ENCODE measurements at places on chromosomes 3 and 15. TPM values are rescaled to one million over a fixed set of nuclear protein-coding genes. Genes with fewer than 3 reads are reported as not detected.

TUSC2 gene
- 23.5 TPM for total RNA-seq

DNA sequence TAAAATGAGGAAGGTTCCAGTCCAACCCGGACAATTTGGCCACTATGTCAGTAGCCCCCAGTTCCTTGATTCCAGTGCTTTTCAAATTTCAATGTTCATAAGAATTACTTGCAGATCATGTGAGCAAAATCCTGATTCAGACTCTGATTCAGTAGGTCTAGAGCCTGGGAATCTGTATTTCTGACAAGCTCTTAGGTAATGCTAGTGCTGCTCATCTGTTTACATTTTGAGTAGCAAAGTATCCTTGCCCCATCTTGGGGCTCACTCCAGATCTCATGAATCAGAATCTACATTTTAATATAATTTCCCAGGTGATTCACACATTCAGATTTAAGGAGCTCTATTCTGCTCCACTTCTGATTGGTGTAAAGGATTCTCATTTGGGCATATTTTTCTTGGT lies 142.0 kb downstream of the NAALADL2 start:
- DNase-seq, result no peak
- H3K4me3 ChIP-seq, result no peak overlapping the region
- no peaks in the 10 kb centered on the region for H3K36me3 ChIP-seq
- H3K27ac ChIP-seq, result no peak overlapping the region
- H3K27me3 ChIP-seq, result no peaks in the 10 kb centered on the region
- no peaks in the 10 kb centered on the region for H3K4me1 ChIP-seq

DNA sequence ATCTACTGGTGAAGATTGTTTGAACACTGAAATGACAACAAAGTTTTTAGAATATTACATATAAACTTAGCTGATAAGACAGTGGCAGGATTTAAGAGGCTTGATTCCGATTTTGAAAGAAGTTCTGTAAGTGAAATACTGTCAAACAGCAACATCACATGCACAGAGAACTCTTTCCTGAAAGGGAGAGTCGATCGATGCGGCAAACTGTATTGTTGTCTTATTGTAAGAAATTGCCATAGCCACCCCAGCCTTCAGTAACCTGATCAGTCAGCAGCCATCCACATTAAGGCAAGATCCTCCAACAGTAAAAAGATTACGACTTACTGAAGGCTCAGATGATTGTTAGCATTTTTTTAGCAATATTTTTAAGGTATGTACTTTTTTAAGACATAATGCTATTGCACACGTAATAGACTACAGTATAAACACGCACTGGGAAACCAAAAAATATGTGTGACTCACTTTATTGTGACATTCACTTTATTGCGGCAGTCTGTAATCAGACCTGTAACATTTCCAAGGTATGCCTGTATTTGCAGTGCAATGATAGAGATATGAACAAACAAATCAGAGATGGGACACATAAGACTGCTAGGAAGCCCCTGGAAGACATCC lies 225.6 kb upstream of the UBE2E1 start:
- H3K4me1 ChIP-seq, result no peaks in the 10 kb centered on the region
- H3K4me3 ChIP-seq, result no peak overlapping the region
- H3K27me3 ChIP-seq, result no peaks in the 10 kb centered on the region
- H3K27ac ChIP-seq, result no peak overlapping the region

CLDN16 gene
- 0.38 TPM for total RNA-seq

- no peaks in the 10 kb centered on the region for H3K36me3 ChIP-seq
- no peak overlapping the region for H3K4me3 ChIP-seq
- no peaks in the 10 kb centered on the region for H3K27me3 ChIP-seq
- DNase-seq, result no peak
These were observed 71.6 kb downstream of the MEIS2 start for GRCh38 chr15:37028625-37029296.

DNA sequence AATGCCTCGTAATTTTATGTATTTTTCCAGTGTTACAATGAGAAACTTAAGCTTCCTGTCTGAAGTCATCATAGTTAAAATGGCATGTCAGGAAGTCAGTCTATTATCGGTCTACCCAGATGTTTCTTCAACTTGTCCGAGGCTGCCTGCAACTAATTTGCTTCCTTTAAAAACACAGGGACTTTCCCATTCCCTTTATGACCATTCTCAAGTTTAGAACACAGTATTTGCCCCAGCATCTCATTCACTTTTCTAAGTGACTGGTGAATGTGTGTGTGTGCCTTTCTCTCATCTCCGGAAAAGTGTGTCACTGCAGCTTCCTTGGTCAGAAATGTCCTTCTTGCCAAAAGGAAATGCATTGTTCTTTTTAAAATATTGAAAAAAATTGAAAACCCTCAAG lies 466.6 kb downstream of the RAP2B start:
- DNase-seq, result no peak
- no peak overlapping the region for H3K4me3 ChIP-seq
- no peaks in the 10 kb centered on the region for H3K27me3 ChIP-seq
- no peaks in the 10 kb centered on the region for H3K36me3 ChIP-seq
- H3K27ac ChIP-seq, result no peak overlapping the region

DNA sequence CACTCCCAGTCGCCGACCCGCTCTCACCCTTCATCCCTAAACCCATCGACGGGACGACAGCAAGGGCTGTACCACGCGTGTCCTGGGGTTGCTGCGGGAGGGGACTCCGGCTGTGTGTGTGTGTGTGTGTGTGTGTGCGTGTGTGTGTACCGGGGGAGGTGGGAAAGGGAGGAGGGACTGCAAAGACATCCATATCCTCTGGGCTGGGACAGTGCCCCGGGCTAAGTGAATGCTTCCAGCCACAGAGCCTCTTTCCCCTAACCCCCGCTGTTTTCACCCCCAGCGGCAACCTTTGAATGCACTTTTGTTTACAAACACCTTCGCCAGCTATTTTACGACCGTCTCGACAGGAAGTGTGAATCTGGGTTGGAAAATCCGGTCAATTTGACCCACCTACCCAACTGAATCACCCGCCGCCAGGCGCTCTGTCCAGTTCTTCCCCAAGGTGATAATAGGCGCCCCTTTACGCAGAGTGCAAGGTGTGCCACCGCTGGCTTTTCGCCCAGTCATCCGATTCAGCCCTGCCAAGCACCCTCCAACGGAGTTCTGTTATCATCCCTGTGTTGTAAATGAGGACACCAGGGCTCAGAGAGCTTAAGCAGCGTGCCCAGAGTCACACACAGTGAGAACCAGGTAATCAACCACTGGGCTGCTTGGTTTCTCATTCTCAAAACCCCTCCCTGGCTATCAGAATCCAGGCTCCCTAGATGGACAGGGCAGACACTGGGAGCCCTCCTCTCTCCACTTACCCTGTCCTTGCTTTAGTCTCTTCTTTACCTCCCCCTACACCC lies 739 bp upstream of the AMOTL2 start:
- H3K27ac ChIP-seq, result peak overlapping the region; percentile 100
- peaks cover 19% of the 10 kb centered on the region for H3K4me1 ChIP-seq
- DNase-seq, result peak; percentile 96
- peak overlapping the region; percentile 88 for H3K4me3 ChIP-seq

GRCh38 chr3:69751074-69751476 lies 11.8 kb downstream of the MITF start:
- DNase-seq, result no peak
- no peaks in the 10 kb centered on the region for H3K27me3 ChIP-seq
- H3K36me3 ChIP-seq, result no peaks in the 10 kb centered on the region
- H3K27ac ChIP-seq, result no peak overlapping the region

DNA sequence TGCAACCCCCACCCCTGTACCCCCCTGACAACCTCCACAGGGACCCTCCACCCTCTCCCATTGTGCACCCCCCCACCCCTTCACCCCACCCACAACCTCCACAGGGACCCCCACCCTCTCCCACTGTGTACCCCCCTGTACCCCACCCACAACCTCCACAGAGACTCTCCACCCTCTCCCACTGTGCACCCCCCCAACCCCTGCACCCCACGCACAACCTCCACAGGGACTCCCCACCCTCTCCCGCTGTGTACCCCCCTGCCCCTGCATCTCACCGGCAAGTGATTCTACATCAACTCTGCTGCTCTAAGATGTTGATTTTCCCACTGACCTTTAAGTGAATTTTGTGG lies 51.5 kb upstream of the RPL32 start:
- H3K4me3 ChIP-seq, result no peak overlapping the region
- H3K27ac ChIP-seq, result no peak overlapping the region
- H3K36me3 ChIP-seq, result no peaks in the 10 kb centered on the region
